Gastrocnemius medialis (tissue), 4 donors: ENCODE measurements at places on chromosomes 7 and 10. TPM values are rescaled to one million over a fixed set of nuclear protein-coding genes. Genes with fewer than 3 reads are reported as not detected.

DNA sequence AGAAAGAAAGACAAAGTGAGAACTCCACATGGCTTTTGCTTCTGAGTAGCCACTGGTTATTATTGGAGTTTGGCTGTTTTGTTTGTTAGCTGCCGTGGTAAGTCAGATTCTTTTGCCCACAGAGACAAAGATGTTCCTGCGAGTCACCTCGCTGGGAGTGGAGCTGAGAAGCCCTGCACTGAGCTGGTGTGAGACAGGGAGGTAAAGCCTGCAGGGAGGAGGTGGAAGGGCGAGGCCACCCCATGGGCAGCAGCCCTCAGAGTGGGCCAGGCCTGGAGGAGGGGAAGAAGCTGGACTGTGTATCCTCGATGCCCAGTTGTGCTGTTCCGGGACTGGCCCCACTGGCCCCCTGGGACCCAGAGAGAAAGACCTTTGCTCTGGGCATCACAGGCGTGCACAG is 14.3 kb upstream of the NOM1 start:
- DNase-seq: no peak

- no peak for DNase-seq
These were observed 14.2 kb downstream of the CACNA2D1 start for GRCh38 chr7:82429408-82429807.

DNA sequence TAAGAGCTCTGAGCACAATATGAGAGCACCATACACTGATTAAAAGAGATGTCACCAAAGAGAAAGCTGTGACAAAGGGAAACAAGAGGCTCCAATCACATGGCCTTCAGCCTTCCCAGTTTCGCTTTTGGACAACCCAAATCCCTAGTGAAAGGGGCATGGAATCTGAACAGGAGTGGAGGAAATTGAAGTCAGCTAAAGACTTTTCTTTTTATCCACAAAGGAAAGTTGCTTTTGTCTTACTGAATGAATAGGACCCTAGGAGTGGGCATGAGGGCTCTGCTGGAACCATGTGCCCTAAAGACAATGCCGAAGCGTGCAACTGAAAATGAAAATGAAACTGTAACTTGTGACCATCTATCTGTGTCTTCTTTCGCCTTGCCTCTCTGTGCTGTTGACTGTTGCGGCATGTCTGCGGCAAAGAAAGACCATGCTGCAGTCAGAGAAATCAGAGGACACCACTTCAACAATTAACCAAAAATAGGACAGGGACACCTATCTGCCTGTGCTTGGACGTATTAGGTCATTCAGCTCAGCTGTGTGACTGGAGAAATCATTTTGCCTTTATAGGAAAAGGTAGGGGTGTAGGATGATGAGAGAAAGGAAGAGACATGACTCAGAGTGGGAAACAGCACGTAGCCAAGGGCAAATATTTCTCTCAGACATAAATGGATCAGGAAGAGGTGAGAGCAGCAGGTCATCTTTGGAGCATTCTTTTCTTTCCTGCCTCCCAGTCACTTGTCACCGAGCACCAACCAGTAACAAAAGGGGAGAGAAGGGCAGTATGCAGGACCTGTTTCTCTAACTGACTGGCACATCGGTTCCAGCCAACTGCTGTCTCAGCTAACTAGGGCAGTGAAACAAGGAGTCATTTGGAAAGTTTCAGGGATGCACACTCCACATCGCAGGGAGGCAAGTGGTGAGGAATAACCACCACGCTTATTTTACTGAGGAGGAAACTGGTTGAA is 12.3 kb downstream of the CAV2 start:
- DNase-seq: no peak

The OR9A2 gene
- total RNA-seq: not detected

GRCh38 chr7:116216956-116217571 is 6.7 kb downstream of the TES start:
- no peak for DNase-seq

- DNase-seq: no peak
These were observed 6.9 kb upstream of the ZNF316 start for GRCh38 chr7:6630007-6630849.

The CDC14C gene
- not detected for total RNA-seq

- no peak for DNase-seq
These were observed at the start of gene PAXIP1 for GRCh38 chr7:155003092-155003375. Gene PAXIP1 (minus strand): TSS chr7:155003124. CDS start chr7:155002929, 195 bp downstream.

The PIP gene
- total RNA-seq: not detected

DNA sequence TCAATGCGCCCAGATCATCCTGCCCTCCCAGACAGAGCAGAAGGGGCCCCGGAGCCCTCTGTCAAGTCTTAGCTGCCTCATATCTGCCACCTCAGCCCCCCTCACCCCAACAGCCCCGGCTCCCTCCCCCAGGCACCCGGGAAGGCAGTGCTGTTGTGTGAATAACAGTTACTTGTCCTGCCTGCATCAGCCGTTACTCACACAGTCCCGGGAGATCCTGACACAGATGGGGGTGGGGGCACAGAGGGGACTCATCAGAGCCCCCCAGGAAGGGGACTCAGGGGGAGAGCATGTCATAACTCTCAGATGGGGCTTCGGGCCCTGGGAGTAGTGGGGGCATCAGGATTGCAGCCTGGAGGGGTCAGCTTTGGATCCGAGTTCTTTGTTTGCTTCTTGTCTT is 12.4 kb upstream of the SERPINE1 start:
- DNase-seq: no peak

DNA sequence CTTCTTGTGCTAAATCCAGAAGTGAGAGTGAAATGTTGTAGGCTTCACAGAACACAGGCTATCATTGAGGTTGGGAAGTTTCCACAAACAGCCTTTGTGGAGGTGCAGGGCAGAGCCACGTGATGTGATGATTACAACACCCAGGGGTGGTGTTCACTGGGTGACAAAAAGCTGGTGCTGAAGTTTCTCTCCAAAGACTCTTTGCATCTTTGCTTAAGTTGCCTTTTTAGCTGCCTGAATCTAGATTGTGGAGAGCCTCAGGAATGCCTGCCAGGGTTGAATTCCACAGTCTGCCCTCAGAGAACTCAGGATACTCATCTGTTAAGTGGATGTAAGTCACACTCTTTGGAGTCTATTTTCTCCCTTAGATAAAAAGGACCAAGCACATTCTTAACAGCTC is 56.3 kb downstream of the PLXNA4 start:
- no peak for DNase-seq

- no peak for DNase-seq
These were observed 140.1 kb upstream of the INHBA start for GRCh38 chr7:41842956-41843355.

- no peak for DNase-seq
These were observed 196.7 kb downstream of the VTI1A start for GRCh38 chr10:112643600-112644264.

The FOXP2 gene
- total RNA-seq: 4.9 TPM

The ST7 gene
- total RNA-seq: 11.0 TPM

GRCh38 chr10:19826712-19827111 is 10.5 kb downstream of the PLXDC2 start:
- DNase-seq: no peak

The GJD4 gene
- total RNA-seq: not detected

The OR2A42 gene
- not detected for total RNA-seq

The LEP gene
- not detected for total RNA-seq

- DNase-seq: no peak
These were observed 35.1 kb downstream of the C10orf120 start for GRCh38 chr10:122664501-122664900.

The TMEM254 gene
- total RNA-seq: 4.8 TPM

DNA sequence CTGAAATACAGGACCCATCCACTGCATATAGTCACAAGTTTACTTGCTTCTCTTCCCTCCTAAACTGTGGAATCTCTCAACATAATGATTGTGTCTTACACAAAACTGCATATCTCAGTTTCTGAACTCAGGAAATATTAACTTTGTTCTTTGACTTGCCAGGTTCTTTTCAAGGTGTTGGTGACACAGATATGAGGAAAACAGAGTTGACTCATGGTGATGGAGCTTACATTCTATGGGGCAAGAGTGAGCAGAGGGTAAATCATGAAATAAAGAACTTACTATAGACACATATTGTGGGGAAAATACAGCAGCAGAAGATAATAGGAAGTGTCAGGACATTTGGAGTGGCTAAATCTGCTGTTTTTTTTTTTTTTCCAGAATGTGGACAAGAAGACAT is 72.5 kb upstream of the IGFBP3 start:
- no peak for DNase-seq

The PDK4 gene
- 2,371 TPM for total RNA-seq

GRCh38 chr7:28755255-28755654 is 202.9 kb downstream of the TRIL start:
- DNase-seq: no peak
